Right ventricle myocardium superior (tissue), 1 donor: ENCODE measurements at places on chromosomes 13 and 19. TPM values are rescaled to one million over a fixed set of nuclear protein-coding genes. Genes with fewer than 3 reads are reported as not detected.

Gene THSD8
- 1.6 TPM for total RNA-seq

Gene ERCC2
- 11.2 TPM for total RNA-seq

Gene ZNF793
- 5.7 TPM for total RNA-seq

Gene C5AR2
- total RNA-seq: 0.78 TPM

GRCh38 chr13:40568246-40569023 lies 98.0 kb downstream of the FOXO1 start:
- DNase-seq: no peak

DNA sequence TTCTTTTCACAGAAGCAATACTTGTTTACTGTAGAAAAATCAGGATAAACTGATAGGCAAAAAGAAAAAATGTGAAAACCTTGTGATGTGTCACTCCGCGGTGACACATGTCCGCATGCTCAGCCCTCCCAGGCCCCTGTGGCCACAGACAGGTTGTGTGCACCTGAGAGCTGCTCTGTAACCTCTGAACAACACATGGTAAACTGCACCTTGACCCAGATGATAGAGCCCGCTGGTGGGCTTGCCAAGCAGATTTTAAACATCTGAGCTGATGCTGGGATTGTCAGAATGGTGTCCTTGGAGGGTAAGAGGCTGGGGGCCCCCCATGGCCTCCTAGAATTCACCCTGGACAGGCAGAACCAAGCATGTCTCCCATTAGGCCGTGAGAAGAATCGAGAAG lies 33.8 kb downstream of the DHRS12 start:
- no peak for DNase-seq

GRCh38 chr19:52662631-52663030 lies 24.5 kb upstream of the ZNF83 start:
- no peak for DNase-seq

- DNase-seq: no peak
Measured at GRCh38 chr19:2175742-2176141, 12.0 kb downstream of the DOT1L start.

GRCh38 chr19:28444362-28444761 lies 768.6 kb downstream of the UQCRFS1 start:
- no peak for DNase-seq

DNA sequence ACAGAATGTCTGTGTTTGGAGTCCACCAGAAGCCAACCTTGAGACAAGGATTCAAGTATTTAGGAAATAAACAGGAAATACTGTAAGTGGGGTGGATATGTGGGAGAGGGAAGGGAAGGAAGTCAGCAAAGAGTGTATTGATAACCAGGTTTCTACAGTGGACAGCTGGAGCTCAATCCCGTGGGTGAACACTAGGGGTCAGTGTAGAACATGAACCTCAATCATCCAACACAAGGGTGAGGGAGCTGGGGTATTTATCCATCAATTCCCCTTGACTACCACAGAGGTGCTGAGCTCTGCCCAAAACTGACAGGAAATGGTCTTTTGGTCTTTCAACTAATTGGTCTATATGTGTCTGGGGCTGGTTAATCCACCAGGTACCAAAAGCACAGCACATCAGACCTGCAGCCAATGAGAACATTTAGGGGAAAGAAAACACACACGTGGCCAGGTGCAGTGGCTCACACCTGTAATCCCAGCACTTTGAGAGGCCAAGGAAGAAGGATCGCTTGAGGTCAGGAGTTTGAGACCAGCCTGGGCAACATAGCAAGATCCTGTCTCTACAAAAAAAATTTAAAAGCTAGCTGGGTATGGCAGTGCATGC lies 5.6 kb upstream of the SYDE1 start:
- DNase-seq: no peak

DNA sequence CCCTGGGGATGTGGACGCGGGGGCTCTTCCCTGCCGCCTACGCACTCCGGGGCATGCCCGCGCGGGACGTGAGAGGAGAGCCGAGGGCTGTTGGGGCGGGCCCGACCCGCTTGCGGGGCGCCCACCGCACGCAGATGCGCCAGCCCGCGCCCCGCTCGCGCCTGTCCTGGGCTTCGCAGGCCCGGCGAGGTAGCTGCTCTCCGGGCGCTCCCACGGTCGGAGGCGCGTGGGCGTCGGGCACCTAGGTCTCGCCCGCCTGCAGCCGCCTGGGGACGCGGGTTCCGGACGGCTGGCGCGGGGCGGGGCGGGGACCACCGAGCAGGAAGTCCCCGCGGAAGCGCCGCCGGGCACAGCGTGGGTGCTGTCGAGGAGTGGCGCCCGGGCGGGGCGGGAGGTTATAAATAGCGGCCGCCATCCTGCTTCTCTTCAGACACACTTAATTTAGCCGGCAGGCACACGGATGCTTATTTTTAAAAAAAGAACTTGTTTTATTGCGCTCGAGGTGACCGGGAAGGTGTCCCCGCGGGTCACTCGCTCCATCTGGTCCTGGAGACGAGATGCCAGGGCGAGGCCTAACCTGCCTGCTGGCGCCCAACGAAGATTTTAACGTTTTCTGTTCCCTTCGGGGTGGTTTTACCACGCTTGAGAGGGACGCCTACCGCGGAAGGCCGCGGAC lies 561 bp upstream of the GJA3 start:
- peak; percentile 60 for DNase-seq

DNA sequence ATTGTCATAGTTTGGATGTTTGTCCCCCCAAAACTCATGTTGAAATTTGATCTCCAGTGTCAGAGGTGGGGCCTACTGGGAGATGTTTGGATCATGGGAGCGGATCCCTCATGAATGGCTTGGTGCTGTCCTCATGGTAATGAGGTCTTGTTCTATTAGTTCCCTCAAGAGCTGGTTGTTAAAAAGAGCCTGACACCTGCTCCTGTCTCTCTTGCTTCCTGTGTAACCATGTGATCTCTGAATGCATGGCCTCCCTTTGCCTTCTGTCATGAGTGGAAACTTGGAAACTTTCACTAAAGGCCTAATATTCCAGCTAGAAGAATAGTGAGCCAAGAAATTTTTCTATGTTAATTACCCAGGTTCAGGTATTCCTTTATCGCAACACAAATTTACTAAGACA lies 311.4 kb upstream of the ATXN8OS start:
- DNase-seq: no peak

GRCh38 chr19:52095172-52096014 lies at the start of gene ZNF841:
TSS of gene ZNF841 (minus strand) at chr19:52095765. CDS start at chr19:52084801, 10,964 bp downstream.
- DNase-seq: peak; percentile 96

GRCh38 chr13:112172017-112172416 lies 105.1 kb downstream of the SOX1 start:
- no peak for DNase-seq

DNA sequence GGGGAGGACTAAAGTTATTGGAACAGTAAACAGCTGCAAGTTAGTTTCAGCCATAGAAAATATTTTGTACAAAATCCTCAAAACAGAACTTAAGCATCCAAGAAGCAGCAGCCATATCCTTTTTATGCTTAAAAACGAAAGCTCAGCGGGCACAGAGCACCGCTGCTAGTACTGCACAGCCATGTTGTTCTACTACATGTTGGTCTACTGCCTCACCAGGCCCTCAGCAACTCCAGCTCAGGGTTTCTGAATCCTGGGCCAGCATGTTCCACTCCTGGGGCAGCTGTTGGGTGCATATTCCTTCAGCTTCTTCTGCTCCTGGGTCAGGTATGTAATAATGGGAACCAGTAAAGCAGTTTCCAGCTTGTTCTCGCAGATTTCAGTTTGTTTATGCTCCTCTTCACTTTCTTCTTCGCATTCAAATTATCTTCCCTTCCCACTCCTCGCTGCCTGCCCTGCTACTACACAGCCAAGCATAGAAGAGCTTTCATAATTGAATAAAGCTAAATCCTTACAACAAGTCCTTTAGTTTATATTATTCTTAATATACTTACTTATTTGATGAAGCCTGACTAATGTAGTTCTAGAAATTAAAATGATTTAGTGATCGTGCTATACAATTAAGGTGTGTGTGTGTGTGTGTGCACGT lies 820.5 kb upstream of the ATXN8OS start:
- no peak for DNase-seq

DNA sequence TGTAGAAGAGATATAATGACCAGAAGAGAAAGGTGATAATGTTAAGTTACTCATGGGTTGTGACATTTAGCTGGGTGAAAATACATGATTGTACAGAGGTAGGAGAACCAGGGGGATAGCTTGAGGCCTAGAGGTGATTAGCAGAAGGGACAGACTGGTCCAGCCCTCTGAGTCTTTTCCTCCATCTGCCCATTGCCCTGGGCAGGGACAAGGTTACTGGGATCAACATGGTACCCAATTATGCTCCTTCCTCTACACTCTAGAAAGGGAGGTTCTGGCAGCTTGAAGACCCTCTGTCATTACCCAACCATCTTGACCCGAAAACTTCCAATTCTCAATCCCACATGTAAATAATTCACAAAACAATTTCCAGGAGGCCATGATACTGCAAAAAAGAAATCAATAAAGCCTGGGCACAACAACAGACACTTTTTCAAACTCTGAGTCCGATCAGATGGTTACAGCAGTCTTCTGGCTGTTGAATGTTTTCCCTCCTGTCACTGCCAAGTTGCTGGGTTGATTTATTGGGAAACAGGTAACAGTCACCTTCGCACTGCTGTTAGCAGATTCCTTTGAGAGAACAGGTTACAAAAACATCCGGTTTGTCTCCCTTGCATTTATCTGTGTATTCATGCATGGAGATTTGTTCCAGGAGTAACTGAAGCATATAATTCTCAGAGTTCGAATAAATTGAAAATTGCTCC lies 239.1 kb upstream of the HTR2A start:
- DNase-seq: no peak

DNA sequence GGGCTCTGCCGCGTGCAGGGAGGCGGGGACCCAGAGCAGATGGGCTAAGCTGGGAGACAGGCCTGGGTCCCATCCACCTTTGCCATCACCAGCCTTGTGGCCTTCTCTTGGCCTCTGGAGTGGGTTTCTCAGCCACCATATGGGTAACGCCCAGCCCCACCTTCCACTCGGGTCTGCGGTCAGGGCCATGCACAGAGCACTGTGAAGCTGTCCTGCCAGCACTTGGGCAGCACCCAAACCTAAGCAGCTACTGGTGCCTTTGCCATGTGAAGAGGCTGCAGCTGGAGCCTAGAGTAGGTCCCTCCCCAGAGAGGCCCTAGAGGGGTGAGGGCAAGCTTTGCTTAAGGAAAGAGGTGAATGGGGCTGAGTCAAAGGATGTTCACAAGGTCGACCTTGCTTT lies 24.1 kb upstream of the NPAS1 start:
- DNase-seq: no peak

DNA sequence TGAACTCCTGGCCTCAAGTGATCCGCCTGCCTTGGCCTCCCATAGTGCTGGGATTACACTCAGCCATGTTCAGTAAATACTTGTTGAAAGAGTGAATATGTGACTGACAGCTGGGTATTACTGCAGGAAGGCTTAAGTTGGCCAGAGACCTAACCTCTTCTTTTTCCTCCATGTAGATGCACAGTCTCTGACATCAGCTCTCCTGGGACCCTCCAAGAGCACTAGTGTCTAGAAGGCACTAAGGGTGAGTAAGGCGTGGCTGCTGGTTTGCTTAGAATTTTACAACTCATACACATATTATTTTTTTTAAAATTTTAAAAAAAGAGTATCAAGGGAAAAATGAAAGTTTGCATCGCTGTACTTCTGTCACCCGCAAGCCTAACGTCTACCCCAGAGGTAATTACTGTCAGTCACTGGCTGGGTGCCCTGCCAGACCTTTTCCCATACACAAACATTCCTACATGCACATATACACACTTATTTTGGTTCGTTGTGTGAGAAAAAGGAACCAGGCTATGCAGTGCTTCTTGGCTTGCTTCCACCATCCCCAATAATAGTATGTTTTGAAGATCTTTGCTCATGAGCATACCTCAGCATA lies 122.0 kb downstream of the SIPA1L3 start:
- DNase-seq: no peak

DNA sequence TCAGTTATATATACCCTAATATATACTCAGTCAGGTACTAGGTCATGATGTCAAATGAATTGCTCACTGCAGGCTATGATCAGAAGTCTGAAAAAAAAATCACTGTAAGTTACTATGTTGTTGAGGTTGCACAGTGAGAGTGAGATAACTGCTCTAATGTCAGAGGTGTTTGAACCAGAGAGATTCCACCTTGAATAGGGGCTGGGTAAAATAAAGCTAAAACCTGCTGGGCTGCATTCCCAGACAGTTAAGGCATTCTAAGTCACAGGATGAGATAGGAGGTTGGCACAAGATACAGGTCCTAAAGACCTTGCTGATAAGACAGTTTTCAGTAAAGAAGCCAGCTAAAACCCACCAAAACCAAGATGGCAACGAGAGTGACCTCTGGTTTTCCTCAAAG lies 10.2 kb downstream of the EPSTI1 start:
- no peak for DNase-seq

DNA sequence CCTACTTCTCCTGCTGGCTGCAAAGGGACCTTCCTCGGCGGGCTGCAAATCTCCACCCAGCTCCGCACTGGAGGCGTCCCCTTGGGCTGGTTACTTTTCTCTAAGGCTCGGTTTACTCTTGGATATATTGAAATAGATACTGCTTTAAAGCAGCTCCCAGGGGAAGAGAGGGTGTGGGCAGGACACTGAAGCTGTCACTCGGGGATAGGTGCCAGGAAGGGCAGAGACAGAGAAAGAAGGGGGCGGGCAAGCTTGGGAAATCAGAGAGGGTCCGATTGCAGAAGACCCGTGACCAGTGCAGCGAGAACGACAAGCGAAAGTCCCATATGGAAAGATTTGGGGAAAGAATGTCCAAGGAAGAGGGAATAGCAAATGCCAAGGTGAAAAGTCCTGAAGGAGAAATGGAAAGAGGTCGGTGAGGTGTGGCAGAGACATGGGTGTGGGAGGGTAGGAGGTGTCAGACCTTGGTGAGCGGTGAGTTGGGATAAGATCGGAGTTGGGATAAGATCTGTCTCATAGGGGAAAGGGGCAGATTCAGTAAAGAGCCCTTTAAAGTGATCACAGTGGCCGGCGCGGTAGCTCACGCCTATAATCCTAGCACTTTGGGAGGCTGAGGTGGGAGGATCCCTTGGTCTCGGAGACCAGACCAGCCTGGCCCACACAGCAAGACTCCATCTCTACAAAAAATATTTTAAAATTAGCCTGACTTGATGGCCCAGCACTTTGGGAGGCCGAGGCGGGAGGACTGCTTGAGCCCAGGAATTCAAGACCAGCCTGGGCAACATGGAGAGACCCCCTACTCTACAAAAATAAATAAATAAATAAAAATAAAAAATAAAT lies 618 bp downstream of the THSD8 start:
- no peak for DNase-seq
